ENCODE measurements at places on chromosomes 6 and 20.

DNA sequence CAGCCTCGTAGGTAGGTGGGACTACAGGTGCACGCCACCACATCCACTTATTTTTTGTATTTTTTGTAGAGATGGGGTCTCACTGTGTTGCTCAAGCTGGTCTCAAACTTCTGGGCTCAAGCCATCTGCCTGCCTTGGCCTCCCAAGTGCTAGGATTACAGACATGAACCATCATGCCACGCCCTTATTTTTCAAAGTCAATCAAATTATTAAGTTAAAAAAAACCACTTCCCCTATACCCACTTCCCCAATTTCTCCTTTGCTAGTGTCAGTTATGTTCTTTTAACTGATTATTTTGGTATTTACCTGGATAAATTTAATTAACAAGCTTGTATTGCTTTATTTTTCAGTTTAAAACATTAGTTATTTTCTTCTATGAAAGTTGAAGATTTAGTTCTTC lies 49.6 kb downstream of the RIOK1 start:
- DNase-seq: no peak

DNA sequence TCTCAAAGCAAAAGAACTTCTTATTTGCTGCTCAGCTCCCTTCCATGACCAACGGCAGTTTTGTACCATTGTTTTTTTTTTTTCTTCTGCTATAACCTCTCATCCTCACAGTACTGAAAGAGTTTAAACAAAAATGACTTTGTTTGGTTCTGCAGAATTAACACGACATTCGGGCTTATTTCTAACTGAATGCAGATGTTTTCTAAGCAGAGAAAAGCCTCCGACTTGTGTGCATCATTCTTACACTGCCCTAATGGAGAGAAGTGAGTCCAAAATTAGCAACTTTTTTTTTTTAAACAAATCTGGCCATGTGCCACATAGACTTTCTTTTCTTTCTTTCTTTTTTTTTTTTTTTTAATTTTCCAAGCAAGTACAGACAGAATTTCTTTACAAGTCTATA lies 382.7 kb downstream of the HDGFL1 start:
- DNase-seq: no peak

- DNase-seq: no peak
Measured at GRCh38 chr6:113049190-113049589, 702.1 kb downstream of the RFPL4B start.

GRCh38 chr20:49526056-49526455 lies 41.9 kb downstream of the PTGIS start:
- no peak for DNase-seq

DNA sequence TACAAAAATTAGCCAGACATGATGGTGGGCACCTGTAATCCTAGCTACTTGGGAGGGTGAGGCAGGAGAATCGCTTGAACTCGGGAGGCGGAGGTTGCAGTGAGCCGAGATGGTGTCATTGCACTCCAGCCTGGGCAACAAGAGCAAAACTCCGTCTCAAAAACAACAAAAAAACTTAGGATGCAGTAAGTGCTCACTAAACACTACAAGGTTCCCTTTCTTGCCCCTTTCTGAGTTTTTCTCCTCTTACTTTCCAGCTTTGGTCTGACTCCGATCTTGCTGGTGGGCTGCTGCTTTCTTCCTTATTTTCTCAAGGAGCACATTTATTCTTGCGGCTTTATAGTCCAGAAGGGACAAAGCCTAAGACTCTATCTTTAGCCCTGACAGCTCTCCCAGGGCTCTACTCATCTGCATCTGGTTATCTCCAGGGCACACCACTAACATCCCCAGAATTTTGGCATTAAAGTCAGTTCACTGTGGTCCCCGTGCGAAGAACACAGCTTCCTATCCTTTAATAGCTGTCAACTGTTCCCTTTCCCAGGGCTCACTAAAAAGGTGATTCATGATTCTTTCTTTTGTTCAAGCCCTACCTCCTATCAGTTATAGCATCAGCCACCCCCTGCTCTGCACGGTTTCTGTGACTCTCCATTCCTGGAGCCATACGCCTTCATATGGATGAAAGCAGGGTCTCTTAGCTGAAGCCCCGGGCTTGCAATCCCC lies 17.1 kb upstream of the RPN2 start:
- no peak for DNase-seq

DNA sequence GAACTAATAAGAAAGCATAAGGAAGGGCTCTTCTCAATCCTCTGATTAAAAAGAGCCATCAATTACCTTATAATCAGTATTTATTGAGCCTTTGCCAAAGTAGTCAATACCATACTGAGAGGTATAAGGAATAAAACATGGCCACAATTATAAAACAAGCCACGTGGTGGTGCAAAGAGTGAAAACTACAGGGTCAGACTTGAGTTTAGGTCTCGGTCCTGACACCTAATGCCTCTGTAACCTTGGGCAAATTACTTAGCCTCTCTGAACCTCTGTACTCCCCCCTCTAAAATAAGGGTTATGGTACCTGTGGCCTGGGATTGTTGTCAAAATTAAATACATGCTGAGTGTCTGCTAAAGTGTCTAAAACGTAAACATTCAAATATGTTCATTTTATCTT lies 11.8 kb downstream of the TRIM10 start:
- DNase-seq: no peak

- no peak for DNase-seq
Measured at GRCh38 chr6:54881067-54881730, 34.6 kb downstream of the FAM83B start.

- DNase-seq: no peak
Measured at GRCh38 chr6:129432738-129433137, 277.2 kb downstream of the ARHGAP18 start.

DNA sequence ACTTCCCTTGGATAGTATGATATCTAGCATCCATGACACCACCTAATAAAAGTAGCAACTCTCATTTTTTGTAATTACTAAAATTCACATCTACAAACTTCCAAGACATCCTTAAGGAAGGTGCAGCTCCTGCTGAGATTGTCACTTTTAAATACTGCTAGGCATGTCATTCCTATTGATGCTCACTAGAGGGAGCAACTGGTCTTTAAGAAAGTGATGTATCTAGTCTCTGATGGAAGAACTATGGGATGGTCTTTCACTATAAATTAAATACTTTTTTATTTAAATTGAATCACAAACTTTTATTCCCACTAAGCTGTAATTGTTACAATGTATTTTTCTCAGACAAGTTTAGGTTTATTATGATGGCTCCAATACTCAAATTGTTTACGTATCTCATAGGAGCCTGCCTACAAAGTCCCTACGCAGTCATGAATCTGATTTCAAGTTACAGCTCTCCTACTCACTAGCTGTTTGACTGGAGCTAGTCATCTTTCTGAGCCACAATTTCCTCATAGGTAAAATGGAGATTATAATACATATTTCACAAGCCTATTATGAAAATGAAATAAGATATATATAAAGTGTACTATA lies 8.1 kb upstream of the TSPYL1 start:
- no peak for DNase-seq

GRCh38 chr6:108903796-108904195 lies 55.6 kb downstream of the ARMC2 start:
- no peak for DNase-seq

DNA sequence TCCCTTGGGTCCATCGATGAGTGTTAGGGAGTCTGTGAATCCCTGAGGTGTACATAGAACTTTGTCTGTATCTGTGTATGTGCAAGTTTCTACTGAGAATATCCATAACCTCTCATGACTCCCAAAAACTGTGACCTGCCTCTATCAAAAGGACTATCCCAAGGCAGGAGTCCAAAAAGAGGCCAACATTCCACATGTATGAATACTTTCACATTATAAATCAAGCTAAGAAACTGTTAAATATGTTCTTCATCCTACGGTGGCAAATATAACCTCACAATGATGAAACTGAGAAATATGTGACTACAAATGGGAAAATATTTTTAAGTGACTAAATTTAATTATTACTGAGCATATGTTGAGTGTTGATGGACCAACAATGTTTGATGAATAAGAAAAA lies 16.1 kb upstream of the STX11 start:
- no peak for DNase-seq

DNA sequence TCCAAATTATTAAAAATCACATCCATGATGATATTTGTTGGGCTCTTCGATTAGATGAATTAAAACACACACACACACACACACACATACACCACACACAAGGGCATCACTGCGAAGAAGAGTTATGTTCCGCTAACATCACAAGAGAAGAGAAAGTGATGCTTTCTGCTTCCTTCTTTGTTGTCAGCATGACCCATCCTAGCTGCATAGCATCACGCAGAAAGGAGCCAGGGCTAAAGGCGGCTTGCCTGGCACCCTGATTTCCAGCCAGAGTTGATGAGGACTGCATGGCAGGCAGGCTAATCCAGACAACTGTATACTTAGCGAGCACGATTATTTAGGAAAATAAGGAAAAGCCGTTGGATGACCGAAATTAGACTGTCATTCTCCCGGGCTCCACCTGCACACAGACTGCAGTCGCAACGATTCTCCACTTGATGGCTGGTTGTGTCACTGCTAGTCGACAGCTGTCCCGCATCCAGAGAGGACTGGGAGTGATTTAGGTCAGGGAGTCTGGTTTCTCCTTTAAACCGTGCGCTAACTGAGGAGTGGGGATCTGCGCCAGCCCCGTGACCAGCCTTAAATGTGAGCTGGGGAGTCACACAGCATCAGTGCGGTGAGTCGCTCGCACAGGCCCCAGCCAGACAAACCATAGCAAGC lies 70.6 kb upstream of the SOX4 start:
- no peak for DNase-seq

DNA sequence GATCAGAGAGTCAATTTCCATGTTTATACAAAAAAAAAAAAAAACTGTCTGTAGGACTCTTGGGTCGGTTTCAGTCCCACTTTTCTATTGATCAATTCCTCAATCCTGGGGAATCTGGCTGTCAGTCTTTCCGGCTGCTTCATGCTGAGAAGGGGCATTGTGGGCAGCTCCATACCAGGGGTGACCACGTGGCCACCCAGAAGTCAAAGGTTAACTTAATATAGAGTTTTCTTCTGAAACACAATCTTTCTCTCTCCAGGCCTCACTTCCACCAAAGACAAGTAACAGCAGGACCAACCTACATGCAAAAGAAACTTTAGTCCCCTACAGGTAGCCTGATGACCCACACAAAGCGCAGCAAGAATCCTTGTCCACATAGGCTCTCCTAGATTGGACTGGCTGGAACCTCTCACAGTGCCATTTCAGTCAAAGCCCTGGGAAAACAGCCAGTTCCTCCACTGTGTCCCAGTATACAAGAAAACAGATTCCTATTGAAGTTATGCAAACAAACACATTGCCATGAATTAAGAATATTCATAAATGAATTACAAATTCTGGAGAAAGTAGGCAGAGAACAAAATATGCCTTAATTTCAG lies 18.5 kb upstream of the SERPINB9 start:
- DNase-seq: no peak

DNA sequence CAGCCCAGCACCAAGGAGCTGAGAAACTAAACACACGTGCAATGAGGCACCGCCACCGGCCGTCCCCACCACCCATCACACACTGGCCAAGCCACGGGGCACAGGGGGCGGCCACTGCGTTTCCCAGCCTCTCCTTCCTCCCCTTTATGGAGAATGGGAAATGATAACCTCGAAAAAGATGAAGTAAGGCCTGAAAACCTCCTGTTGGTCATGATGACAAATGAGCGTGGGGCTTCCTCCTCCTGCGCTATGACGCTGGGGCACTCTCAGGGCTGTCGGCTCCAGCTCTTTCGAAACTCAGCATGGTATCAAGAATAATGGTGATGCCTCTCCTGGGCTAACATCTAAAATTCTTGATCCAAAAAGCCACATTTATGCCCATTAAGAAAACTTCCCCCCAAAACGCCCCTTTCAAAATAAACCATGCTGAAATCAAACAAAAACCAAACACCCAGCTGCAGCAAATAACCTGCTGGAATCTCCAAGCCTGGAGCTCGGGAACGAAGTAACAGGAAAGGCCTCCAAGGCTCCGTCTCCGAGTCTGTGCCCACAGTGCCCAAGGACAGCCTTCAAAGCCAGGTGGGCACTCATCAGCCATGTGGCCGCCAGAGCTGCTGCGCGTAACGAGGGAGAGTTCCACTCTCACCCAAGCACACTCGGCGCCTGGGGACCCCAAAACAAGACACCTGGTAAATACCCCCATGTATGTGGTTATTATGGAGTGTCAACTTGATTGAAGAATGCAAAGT lies 50.0 kb downstream of the TAF4 start:
- DNase-seq: no peak

Data from effector memory CD4-positive, alpha-beta T cell (primary cell).